ENCODE measurements at places on chromosomes 3 and 15. TPM values are rescaled to one million over a fixed set of nuclear protein-coding genes. Genes with fewer than 3 reads are reported as not detected.

The CIB1 gene
- 51.4 TPM for total RNA-seq

The NUP210 gene
- total RNA-seq = 3.5 TPM

The BNC1 gene
- total RNA-seq = not detected

The TP63 gene
- 0.07 TPM for total RNA-seq

The FRMD5 gene
- total RNA-seq = 4.1 TPM

The MESP2 gene
- 0.62 TPM for total RNA-seq

The GPR160 gene
- 3.4 TPM for total RNA-seq

DNA sequence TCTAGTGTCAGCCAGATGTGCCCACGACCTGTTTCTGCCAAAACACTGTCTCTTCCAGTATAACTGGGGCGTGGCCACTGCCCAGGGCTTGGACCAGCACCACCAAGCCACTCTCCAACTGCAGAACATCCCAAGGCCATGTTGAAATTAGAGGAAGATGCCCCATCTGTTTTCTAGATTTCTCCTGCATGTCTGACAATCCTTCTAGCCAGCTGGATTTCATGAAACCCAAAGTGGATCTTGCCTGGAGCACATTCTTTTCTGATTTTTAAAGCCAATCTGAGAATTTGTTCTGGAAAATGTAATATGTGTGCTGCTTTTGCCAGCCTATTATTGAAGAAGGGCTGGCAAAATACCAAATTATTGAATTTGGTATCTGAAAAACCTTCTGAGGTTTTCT, 182.5 kb downstream of the SLCO3A1 start:
- no peak for DNase-seq

DNA sequence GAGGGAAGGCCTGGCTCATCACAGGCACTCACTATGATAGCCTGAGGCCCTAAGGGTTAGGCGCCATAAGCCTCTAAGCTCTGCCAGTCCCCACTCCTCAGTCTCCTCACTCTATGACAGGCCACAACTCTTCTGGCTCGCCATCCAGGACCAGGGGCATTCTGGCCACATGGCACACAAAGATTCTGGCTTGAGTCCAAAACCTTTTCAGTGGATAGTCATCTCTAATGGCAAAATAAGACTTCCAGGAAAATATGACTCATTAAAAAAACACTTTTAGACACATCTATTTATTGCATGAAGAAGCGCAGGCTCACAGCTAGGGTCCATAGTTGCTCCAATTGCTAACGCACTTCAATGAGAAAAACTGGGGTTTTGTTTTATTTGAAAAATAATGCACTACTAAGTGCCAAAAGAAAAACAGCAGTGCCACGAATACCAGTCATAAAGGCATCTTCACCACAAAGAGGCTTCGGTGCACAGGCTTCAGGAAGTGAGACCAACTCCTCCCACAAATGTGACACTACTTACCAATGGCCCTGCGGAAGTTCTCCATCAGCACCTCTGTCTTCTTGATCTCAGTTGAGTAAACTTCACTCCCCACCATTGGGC, 11.1 kb downstream of the RUVBL1 start:
- peak; percentile 100 for DNase-seq

DNA sequence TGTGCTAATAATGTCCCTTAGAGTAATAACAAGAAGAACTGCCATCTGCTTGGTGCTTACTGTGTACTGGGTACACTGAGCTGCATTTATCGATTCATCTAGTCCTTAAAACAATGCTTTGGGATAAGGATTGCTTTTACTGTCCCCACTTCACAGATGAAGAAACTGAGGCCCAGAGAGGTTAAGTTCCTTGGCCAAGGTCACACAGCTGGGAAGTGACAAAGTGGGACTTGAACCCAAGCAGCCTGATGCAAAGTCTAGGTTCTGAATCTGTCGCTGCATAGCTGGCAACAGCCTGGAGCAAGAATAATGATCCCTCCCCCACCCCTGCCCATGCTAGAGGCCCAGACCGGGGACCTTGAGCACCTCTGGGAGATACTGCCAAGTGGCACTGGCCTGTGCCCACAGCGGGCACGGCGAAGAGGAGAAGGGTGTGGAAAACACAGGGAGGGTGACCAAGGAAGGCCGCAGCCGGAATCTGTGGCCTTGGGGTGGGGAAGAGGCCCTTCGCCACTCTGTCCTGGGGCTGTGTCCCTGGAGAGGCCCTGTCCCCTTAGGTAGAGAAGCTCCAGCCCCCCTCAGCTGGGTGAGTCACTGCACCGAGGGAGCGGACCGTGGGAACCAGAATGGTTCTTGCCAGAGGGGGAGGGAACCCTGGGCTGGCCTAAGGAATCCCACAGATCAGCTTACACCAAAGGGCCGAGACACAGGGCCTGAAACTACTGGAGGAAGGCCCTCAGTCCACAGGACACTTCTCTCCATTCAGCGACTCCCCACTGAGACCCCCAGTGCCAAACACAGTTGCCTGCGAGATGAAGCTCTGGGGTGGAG, 3.5 kb downstream of the PLXND1 start:
- peak; percentile 99 for DNase-seq

GRCh38 chr15:90268415-90268814, 2.9 kb downstream of the NGRN start:
- no peak for DNase-seq

DNA sequence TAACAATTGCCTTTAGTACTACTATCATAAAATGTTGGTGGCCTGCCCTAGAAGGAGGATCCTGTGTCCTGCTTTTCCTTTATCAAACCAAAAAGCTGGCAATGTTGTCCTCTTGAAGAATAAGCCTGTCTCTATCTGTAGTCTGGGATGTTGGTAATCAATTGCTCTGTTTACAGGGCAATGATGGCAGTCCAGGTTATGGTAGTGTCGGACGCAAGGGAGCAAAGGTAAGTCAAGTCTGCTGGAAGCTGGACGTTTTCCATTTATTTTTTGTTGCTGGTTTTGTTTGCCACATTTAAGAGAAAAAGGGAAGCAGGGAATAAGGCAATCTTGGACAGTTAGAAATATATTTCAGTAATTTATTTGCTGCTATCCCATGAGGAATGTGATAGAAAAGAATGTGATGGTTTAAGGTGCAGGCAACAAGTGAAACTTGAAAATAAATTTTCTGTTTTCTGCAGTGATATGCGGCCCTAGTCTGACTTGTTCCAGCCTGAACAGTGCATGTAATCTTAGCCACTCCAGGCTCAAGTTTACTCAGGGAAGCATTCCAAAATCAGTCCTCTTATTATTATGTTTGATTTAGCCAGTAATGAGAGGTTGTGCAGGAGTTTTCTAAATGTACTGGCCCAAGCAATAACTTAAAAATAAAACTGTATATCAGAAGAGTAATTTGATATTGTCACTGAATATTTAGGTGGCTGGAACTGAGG, 110.3 kb downstream of the COL6A6 start:
- no peak for DNase-seq

DNA sequence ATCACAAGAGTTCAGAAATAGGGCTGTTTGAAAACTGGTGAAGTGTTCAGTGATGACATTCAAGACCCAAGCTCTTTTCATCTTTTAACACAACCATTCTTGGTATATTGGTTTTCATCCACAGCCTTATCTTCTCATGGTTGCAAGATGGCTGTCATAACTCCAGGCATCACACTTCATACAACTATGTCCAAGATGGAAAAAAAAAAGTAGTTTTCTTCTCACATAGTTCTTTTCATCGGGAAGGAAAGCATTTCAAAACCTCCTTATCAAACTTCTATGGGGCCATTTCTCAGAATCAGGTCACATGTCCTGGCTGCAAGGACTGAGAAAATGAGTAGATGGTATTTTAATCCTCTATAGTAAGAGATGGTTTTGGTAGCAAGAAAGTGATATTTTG, 21.1 kb upstream of the MFSD1 start:
- DNase-seq = no peak

- no peak for DNase-seq
Measured at GRCh38 chr3:8328967-8329366, 172.7 kb upstream of the LMCD1 start.

DNA sequence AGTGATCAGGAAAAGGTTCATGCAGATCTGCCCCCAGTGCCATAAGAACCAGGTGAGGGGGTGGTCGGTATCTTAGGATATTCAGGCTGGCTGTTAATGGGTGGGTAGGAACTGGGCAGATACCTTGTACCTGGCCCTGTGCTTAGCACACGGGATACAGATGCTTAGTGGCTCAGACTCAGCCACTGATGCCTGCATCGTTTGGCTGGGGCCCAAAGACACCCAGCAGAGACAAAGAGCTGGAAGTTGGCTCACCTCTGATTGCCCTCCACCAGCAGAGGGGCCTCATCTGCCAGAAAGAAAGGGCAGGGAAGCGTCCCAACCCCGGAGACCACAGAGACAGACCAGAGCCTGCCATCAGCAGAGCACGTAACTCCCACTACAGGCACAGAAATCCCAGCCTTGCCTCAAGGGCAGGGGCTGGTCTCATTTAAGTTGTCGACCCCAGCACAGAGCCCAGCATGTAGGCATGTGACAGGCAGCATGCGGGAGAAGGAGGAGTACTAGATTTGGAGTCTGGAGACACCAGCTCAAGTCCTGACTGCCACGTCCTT, 64.1 kb upstream of the SLC6A1 start:
- no peak for DNase-seq

DNA sequence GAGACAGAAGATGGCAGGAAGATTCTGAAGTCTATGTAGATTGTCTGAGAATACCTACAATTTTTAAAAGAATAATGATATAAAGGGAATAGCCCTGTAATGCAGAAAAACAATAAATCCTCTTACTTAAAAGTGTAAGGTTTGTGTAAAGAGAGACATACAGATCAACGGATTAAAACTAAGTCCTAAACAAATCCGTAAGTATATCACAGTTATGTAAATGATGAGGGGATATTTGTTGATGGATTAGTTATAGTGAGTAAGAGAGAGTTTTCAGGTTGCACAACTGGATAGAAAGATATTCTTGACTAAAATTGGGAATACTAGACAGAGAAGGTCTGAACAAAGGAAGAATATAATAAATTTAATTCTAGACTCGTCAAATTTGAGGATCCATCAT, 179.6 kb downstream of the TBC1D5 start:
- DNase-seq = no peak

GRCh38 chr3:120324190-120324589, 25.0 kb downstream of the LRRC58 start:
- DNase-seq = no peak

DNA sequence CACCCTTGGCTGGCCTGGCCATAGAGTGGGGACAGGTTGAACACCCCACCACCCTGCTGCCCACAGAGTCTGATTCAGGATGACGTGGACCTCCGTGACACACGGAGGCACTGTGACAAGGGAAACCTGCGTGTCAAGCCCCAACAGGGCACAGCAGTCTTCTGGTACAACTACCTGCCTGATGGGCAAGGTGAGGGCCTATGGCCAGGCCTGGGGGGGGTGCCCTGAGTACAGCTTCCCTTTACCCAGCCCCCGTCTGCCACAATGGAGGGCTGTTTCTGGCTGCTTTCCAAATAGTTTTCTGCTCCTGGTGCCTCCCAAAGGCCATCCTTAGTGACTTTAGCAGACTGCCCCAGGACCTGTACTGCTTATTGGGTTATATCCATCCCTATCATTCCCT, 1.2 kb upstream of the WDR6 start:
- DNase-seq = no peak

DNA sequence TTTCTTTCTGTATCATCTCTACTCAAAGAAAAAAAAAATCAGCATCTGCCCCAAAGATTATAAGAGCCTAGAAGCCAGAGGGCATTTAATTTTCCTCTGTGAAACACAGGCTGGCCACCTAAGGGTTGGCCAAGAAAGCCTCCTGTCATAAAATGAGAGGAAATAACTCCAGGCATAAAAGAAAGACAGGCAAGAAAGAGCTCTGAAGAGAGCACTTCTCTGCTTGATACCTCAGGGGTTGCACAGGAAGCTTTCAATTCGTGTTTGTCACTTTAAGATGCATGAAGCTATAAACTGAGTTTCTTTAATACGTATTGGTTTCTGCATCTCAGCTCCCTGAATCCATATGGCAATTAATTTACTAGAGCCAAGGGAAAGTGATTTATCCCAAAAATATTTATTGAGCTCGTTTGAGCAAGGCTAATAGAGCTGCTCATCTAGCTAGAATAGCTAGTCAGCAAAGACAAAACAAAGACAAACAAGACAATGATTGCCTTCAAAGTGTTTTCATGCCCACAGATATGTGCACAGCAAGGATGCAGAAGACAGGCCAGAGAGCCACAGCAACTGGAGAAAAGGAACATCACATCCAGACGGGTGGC, 35.5 kb downstream of the ATP8B4 start:
- no peak for DNase-seq

DNA sequence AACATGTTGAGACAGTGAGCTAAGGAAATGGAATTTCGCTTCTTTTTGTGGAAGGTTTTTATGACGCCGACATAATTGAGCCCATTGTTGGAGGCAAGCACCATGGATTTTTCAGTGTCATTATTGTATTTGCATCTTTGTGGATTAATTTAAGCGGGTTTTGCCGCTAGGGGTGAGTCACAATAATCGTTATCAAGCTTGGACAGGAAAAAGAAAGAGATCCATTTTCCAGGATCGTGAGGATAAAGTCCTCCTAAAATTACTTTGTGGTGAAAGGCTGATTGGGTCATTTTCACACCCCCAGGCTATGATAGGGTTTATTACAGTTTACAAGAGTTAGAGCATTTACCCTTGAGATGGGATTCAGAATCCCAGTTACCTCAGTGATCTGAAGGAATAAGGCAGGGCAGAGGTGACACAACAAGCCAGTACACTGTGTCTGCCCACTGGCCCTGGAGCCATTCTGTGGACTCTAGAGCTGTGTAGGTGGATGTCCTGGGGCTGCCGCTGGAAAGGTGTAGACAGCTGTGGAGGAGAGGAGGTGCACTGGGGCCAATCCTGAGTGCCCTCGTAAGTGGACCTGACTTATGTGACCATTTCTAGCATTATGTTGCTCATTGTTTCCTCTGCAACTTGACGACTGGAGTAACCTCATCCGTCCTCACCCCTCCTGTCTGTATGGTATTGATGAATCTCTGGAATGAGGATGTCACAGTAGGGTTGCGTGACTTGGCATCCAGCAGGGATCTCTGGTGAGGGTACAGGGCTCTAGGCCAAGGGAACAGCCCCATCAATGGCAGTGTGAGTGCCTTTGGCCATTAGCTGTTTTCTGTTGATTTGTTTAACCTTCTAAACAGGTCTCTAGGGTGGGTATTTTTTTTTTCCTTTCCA, 370.1 kb downstream of the LRTM1 start:
- DNase-seq = peak; percentile 93

GRCh38 chr3:131326307-131326706, 55.3 kb upstream of the NUDT16 start:
- peak; percentile 70 for DNase-seq

DNA sequence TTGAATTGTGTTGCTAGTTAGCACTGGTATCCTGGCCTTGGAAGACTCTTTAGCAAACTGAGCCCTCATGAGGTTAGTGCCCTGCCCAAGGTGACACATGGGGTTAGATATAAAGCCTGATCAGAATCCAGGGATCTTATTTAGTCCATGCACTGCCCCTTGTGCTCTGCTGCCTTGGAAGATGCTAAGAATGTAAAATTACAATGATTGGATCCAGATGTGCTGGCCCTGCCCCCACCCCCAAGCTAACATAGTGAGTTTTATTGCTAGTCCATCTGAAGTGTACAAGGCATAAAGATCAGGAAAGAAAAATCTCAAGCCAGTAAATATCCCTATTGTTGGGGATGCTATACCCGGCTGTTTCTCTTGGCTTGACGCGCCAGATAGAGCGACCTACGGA, 248.1 kb upstream of the C2CD4B start:
- DNase-seq = no peak

GRCh38 chr3:23239211-23240068, 36.3 kb downstream of the UBE2E2 start:
- no peak for DNase-seq

GRCh38 chr3:66827726-66828125, 170.4 kb upstream of the KBTBD8 start:
- no peak for DNase-seq
